ENCODE measurements at places on chromosomes 12 and 14. TPM values are rescaled to one million over a fixed set of nuclear protein-coding genes. Genes with fewer than 3 reads are reported as not detected.

GRCh38 chr12:116171549-116171948, 105.9 kb downstream of the MED13L start:
- H3K4me1 ChIP-seq: peaks cover 5% of the 10 kb centered on the region
- H3K4me3 ChIP-seq: no peak overlapping the region
- H3K36me3 ChIP-seq: no peaks in the 10 kb centered on the region
- no peak overlapping the region for H3K27ac ChIP-seq

DNA sequence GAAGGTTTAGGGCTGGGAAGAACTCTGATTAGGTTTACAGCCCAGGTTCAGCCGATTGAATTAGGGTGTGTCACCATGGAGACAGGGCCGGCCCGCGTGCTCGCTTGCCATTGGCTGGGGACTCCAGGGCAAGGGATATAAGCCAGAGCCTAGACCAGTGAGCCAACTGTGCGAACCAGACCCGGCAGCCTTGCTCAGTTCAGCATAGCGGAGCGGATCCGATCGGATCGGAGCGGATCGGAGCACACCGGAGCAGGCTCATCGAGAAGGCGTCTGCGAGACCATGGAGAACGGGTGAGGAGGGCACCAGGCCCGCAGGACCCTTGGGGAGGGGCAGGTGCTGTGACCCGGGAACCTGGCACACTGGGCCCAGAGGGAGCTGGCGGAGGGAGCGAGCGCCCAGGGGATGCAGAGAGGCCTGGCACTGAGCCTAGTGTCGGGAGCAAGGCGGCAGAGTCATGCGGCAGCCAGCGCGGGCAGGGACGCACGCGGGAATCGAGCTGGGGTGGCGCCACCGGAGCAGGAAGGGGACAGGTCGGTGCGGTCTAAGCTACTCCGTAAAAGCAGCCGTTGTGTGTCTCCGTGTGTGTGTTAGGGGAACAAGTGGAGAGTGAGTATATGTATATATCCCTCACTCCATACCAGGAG, at the start of gene PNP:
PNP (plus strand) TSS at position 165 of the 648 bp plus-strand sequence; CDS start at position 284, 119 bp downstream.
- H3K4me1 ChIP-seq: peaks cover 13% of the 10 kb centered on the region
- peak within 1 kb of the TSS; percentile 80 for H3K4me3 ChIP-seq
- DNase-seq: peak; percentile 88
- peaks cover under 1% of the 10 kb centered on the region for H3K36me3 ChIP-seq

- no peak overlapping the region for H3K4me3 ChIP-seq
- no peaks in the 10 kb centered on the region for H3K27me3 ChIP-seq
- DNase-seq: peak; percentile 60
- H3K4me1 ChIP-seq: peaks cover 13% of the 10 kb centered on the region
Observed at GRCh38 chr12:124381456-124382296, 86.8 kb downstream of the RFLNA start.

DNA sequence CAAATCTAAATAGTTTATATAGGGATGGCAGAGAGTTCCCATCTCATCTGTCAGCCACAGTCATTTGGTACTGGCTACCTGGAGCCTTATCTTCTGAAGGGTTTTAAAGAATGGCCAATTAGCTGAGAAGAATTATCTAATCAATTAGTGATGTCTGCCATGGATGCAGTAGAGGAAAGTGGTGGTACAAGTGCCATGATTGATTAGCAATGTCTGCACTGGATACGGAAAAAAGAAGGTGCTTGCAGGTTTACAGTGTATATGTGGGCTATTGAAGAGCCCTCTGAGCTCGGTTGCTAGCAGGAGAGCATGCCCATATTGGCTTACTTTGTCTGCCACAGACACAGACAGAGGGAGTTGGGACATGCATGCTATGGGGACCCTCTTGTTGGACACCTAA, 7.9 kb upstream of the OAS2 start:
- no peak for DNase-seq
- H3K4me3 ChIP-seq: no peak overlapping the region
- no peaks in the 10 kb centered on the region for H3K27me3 ChIP-seq
- H3K4me1 ChIP-seq: no peaks in the 10 kb centered on the region
- H3K36me3 ChIP-seq: no peaks in the 10 kb centered on the region
- no peak overlapping the region for H3K27ac ChIP-seq

DNA sequence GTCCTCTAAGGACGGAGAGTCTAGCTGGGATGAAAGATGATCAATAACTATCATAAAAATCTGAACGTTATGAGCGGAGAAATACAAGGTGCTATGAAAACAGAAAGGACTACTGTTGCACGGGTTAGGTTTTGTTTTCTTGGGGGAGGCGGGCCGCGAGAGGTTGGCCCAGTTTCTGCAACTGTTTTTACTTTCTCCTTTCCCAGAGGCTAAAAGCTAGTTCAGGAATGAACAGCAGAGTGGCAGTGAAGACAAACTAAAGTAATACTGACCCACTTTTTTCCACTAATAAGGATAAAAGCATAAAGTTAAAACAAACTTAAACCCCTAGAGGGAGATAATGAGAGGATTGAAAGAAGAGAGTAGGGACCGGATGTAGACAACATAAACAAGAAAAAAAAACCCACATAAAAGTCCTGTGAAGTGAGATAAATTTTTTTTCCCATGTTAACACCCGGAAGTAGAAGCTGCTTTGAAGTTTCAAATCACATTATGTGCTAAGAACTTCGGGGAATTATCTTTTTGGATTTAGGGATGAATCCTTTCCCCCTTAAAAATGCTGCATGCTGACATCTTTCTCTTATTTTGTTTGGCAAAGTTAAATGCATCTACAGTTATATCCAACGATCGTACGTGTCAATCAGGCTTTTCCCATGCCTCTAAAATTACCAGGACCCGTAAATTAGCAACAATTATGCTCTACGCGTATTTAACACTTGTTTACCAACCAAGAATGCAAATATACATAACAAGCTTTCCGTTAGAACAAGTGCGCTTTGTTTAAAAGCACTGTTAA, 1.0 kb upstream of the CDK17 start:
- H3K36me3 ChIP-seq: no peaks in the 10 kb centered on the region
- H3K4me3 ChIP-seq: peak overlapping the region; percentile 57
- DNase-seq: peak; percentile 43
- no peaks in the 10 kb centered on the region for H3K27me3 ChIP-seq

DNA sequence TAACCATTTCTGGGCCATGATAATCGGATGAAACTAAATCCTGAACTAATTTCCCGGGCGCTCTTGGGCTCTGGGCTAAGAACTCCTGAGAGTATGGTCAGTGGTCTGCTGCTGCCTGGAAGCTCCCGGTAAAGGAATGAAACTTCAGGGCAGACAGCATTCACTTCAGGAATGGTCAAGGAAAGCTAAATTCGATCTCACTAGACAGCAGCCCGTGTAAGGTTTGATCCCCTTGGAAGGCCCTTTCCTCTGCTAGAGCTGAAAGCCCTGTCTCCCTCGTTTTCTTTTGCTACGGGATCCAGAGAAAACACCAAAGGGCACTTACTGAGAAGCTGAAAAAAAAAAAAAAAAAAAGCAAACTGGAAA, 680 bp downstream of the ASB8 start:
- H3K36me3 ChIP-seq: peaks cover 1% of the 10 kb centered on the region
- peak overlapping the region; percentile 66 for H3K27ac ChIP-seq
- DNase-seq: no peak
- H3K4me1 ChIP-seq: peaks cover 9% of the 10 kb centered on the region

DNA sequence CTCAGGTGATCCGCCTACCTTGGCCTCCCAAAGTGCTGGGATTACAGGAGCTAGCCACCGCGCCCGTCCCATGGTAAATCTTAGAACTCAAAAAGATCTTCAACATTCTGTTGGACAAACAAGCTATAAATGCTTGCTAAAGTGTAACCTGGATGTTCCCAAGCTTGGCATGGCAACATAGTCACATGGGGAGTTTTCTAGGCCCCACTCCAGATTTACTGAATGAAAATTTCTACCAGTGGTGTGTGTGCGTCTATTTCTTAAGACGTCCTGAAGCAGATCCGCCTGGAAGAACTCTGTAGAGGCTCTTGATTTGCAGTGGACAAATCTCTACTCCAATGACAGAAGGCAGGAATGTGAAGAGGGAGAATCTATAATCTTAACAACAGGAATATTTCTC, 59.9 kb downstream of the ZFYVE21 start:
- peak overlapping the region; percentile 90 for H3K27ac ChIP-seq
- peaks cover 5% of the 10 kb centered on the region for H3K36me3 ChIP-seq
- peak; percentile 84 for DNase-seq
- H3K27me3 ChIP-seq: no peaks in the 10 kb centered on the region
- H3K4me3 ChIP-seq: no peak overlapping the region

DNA sequence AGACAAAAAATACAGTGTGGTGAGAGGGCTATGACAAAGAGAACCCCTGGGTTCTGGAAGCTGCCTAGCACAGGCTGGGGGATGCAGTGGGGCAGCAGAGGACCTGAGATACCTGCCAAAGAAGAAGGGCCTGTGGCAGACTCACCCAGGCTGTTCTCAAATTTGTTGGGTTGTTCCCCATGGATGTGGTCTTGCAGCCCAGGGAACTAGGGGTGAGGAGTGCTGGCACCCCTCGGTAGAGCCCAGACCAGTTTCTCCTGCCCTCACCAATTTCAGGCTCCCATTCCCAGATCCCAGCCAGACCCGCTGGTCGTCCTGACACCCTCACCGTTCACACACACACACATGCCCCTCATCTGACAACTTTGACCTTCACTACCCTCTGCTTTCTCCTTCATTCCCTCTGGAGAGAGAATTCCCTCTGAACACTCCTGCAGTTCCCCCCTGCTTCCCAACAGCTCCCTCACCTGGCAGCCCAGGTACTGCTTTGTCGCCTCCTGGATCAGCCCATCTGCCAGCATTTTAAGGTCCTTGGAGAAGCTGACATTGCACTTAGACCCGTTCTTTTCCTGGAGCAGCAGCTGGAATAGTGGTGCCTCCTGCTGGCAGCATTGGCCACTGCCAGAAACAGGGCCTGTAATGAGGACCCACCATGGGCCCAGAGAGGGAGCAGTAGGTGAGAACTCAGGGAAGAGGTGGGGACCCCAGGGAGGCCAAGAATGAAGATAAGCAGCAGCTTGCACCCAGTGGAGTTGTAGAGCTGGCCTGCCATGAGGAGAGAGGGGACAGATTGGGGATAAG, 5.9 kb upstream of the GDF11 start:
- H3K27ac ChIP-seq: no peak overlapping the region
- no peak overlapping the region for H3K4me3 ChIP-seq
- H3K4me1 ChIP-seq: peaks cover 16% of the 10 kb centered on the region
- H3K27me3 ChIP-seq: no peaks in the 10 kb centered on the region
- DNase-seq: peak; percentile 79

DNA sequence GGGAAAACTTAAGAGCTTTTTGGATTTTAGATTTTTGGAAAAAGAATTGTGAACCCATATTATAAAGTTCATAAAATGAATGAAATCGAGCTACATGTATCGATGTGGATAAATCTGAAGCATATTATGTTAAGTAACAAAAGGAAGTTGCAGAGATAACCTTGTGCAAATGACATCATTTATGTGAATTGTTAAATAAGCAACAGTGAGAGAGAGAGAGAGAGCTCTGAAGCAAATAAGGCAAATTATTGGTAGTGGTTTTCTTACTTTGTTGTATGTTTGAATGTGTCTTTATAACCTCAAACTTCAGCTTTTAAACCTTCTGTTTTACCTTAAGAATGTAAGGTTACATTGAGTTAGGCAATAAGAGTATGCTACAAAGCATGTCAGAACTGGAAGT, 78.8 kb downstream of the ERC1 start:
- no peak for DNase-seq
- peaks cover 7% of the 10 kb centered on the region for H3K4me1 ChIP-seq
- H3K36me3 ChIP-seq: no peaks in the 10 kb centered on the region
- no peak overlapping the region for H3K4me3 ChIP-seq
- H3K27me3 ChIP-seq: no peaks in the 10 kb centered on the region

DNA sequence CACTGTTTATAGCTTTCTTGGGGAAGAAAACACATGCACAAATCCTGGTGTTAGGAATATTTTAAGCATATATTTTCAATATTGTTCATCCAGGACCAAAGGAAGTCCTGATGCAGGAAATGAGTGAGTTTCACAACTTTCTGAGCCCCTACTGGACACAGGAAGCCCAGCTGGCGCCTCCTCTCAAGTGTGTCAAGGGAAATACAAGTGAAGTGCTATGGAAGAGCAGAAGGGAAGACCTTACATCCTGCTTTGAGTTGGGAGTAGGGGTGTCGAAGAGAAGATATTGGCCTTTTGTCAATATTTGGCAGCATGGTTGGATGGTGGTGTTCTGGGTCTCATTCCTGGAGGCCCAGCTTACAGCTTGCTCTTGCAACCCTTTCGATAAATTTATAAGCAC, 66.1 kb upstream of the ZDHHC17 start:
- H3K4me1 ChIP-seq: no peaks in the 10 kb centered on the region
- H3K27me3 ChIP-seq: no peaks in the 10 kb centered on the region
- H3K27ac ChIP-seq: no peak overlapping the region
- DNase-seq: peak; percentile 16

DNA sequence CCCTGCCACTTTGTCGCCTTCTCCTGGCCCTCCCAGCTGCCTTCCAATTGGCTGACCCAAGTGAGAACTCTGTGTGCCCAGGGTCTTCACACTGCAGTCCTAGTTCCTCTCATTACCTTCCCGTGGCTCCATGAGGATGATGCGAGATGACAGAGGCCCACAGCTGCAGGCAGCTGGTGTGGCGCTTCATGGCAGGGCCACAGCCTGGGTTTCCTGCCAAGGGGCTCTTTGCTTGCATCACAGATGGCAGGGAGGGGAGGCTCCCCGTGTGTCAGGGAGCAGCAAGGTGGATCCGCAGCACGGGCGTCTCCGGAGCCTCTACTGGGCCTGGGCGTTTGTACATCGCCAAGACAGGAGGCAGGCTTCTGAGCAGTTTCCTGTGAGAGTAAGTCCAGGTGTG, 28.9 kb downstream of the DEGS2 start:
- peaks cover 3% of the 10 kb centered on the region for H3K4me1 ChIP-seq
- no peak overlapping the region for H3K4me3 ChIP-seq
- H3K27me3 ChIP-seq: no peaks in the 10 kb centered on the region
- H3K36me3 ChIP-seq: no peaks in the 10 kb centered on the region

DNA sequence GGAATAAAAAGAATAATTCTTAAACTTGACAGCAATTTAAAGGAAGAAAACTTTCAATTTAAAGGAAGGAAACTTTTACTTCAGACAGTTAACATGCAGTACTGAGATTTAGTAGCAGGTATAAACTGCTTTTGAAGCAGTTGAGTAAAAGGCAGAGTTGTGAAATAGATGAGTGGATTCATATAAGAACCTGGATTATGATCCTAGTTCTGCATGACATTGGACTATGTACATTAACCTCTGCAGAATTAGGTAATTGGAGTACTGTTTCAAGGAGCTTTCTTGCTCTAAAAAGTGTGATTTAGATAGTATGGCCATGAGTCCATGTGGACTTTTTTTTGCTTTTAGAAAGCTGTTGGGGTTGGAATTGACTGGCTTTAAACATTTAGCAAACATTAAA, 29.7 kb downstream of the ATP2A2 start:
- peaks cover 6% of the 10 kb centered on the region for H3K36me3 ChIP-seq
- H3K27ac ChIP-seq: no peak overlapping the region
- H3K4me1 ChIP-seq: peaks cover 4% of the 10 kb centered on the region
- no peak overlapping the region for H3K4me3 ChIP-seq

The SCN8A gene
- 0.89 TPM for total RNA-seq

The GALNT8 gene
- not detected for total RNA-seq
